ENCODE measurements at places on chromosomes 4 and X. TPM values are rescaled to one million over a fixed set of nuclear protein-coding genes. Genes with fewer than 3 reads are reported as not detected.

The MAGED4B gene
- 5.1 TPM for total RNA-seq

The FHIP1A gene
- not detected for total RNA-seq

The G3BP2 gene
- total RNA-seq, result 104 TPM

The LUZP4 gene
- not detected for total RNA-seq

The RPA4 gene
- total RNA-seq, result 2.6 TPM

The WDR17 gene
- total RNA-seq, result 3.3 TPM

The L1CAM gene
- 0.39 TPM for total RNA-seq

The GABRE gene
- 13.6 TPM for total RNA-seq

The AFF2 gene
- 0.37 TPM for total RNA-seq

The P2RY4 gene
- 0.39 TPM for total RNA-seq

Measured in subcutaneous preadipocyte (primary cell).